Calu3 (cell line): ENCODE measurements at places on chromosomes 3 and 15. TPM values are rescaled to one million over a fixed set of nuclear protein-coding genes. Genes with fewer than 3 reads are reported as not detected.

- DNase-seq = no peak
Observed at GRCh38 chr3:115958526-115958925, 335.2 kb downstream of the GAP43 start.

- no peak for DNase-seq
Observed at GRCh38 chr15:63462088-63462487, 42.3 kb upstream of the USP3 start.

- no peak for DNase-seq
Observed at GRCh38 chr3:68997887-68998286, 15.6 kb downstream of the EOGT start.

DNA sequence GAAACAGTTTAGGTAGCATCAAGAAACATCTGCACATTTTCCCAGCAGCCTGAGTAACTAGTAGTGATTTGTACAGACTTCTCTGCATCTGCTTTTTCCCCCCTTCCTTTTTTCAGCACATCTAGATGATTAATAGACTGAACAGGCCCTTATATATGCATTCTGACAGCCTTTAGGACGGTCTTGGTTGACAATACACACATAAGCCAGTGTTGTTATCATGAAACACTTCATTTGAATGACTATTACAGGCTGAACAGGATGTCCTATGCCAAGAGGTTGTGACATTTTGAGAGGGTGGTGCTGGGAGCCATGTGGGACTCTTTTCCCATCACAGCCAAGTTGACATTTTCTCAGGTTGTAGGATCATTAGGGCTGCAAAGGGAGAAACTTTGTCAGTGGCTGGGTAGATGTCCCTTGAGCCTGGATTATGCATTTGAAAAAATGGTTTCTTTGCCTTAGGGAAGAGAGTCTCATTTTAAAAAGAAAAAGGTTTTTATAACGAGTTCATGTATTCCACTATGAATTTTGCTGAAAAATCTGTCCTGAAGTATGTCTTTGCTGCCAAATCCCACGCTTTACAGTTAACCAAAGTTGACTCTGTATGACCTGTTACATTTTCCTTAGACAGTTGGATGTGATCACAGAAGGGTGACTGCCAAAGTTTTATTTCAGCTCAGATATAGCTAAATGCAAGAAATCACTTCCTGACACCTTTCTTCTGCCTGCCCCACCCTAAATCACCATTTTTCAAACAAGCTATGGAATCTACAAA is 73.7 kb downstream of the FILIP1L start:
- no peak for DNase-seq

DNA sequence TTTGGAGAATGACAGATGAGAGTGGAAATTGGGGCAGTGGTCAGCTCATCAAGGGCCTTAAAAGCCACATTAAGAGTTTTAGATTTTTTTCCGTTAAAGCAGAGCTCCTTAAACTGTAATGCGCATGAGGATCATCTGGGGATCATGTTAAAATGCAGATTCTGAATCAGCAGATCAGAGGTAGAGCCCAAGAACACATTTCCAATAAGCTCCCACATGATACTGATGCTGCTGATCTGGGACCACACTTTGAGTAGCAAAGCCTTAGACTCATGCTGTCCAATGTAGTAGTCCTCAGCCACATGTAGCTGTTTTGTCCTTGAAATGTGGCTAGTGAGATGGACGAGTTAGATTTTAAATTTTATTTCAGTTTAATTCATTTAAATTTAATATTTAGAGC is 26.3 kb upstream of the POMGNT2 start:
- DNase-seq = no peak

The GOLGA8S gene
- 0.09 TPM in 1 of 2 replicates, not detected in the other for total RNA-seq

The DZIP3 gene
- total RNA-seq = 10.6 and 12.2 TPM in 2 replicates

The KBTBD8 gene
- 4.1 and 5.9 TPM in 2 replicates for total RNA-seq

The PYGO1 gene
- total RNA-seq = 2.5 and 2.8 TPM in 2 replicates
